ENCODE measurements at places on chromosomes 4 and X.
A peak's percentile ranks its signal among the peaks of the same experiment; 100 is the strongest.

DNA sequence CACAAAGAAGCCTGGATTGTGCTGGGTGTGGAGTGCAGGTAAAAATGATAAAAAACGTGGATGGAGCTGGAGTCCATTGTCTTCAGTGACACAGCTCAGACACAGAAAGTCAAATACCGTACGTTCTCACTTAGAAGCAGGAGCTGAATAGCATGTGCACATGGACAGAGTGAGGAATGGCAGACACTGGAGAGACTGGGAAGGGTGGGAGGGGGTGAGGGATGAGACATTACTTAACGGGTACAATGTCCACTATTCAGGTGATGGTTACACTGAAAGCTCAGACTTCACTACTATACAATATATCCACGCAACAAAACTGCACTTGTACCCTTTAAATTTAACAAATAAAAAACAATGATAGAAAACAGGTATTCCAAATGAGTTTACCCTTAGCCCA is 18.1 kb upstream of the IRAK1 start:
- no peak for DNase-seq

- no peak for DNase-seq
Observed at GRCh38 chrX:1679238-1679637, 64.4 kb downstream of the ASMT start.

DNA sequence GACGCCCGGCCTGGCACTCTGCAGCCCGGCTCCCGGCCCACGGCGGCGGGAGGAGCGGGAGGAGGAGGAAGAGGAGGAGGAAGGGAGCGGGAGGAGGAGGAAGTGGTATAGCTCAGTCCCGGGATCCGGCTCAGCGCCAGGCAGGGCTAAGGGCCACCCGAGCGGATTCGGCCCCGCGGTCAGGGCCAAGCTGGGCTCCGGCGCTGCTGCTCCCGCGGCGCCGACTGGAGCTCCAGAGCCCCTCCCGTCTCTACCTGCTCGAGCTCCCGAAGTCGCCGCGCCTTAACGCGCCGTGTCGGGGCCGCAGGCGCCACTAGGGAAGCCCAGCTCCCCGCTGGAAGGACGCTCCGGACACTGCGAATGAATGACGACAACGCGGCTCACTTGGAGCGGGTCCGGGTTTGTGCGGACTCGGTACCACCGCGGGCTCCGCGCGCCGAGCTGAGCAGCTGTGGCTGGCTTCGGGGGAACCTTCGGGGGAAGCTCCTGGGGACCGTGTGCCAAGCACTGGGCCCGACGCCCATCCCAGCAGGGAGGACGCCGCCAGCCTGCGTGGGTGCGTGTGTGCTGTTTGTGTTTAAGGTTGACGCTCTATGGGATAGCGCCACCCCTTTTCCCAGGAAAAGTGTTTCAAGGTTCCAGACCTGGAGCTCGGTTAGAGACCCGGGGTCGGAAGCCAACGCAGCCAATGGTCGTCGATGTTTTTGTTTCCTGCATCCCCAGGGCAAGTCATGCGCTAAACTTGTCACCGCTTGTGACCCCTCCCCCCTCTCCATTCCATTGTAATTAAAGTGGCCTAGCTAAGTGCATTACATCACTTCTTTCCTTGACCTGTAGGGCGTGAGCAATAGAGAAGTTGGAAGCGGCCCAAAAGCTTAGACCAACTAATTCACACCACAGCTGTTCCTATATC is at the start of gene TBC1D9:
TSS of gene TBC1D9 (minus strand) at position 67 of the 913 bp plus-strand sequence. CDS start 340 bp downstream, outside the sequence.
- peak; percentile 85 for DNase-seq

GRCh38 chrX:139566981-139567380 is 36.4 kb downstream of the F9 start:
- DNase-seq, result no peak

GRCh38 chr4:38601244-38601915 is 62.6 kb upstream of the KLF3 start:
- peak; percentile 2 for DNase-seq

- DNase-seq, result no peak
Observed at GRCh38 chr4:152988721-152989553, 52.8 kb downstream of the FHDC1 start.

All from HS-5 (cell line).